Activated T-helper 1 cell treated with anti-CD3 and anti-CD28 coated beads, Interleukin-2, amount 50 U/mL, for 16 hours (primary cell): ENCODE measurements at places on chromosomes 7 and 10.

DNA sequence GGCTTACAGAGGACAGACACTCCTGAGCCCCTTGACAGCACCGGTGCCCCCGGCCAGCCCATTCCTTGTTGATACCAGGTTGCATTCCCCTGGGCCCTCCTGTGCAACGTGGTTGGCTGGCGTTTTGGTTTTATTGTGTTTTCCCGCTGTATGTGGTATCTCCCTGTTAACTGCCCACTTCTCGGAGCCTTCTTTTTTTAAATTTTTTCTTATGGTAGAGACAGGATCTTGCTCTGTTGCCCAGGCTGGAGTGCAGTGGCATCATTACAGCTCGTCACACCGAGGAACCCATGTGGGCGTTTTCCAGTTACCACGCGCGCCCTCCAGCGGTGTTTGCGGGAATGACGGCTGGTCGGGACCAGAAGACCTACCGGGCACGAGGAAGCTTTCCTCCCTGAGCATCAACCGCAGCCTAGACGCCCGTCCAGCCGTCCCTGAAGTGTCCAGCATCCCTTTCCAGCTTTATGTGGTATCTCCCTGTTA, 16.9 kb upstream of the ZFAND2A start:
- peak; percentile 62 for DNase-seq

DNA sequence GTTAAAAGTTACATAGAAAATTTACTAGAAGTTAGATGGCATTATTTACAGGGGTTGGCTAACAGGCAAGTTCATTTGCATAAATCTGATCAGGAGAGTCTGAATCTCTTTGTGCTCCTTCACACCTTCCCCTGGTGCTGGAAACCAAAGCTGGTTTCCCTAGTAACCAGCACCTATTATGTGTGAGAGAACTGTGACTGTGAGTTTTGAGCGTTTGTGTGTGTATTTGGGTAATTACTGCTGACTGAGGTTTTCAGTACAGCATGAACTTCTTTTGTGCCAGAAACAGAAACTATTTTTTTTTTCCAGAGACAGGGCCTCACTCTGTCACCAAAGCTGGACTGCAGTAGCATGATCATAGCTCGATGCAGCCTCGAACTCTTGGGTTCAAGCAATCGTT, 10.3 kb upstream of the IFIT1B start:
- no peak for DNase-seq

DNA sequence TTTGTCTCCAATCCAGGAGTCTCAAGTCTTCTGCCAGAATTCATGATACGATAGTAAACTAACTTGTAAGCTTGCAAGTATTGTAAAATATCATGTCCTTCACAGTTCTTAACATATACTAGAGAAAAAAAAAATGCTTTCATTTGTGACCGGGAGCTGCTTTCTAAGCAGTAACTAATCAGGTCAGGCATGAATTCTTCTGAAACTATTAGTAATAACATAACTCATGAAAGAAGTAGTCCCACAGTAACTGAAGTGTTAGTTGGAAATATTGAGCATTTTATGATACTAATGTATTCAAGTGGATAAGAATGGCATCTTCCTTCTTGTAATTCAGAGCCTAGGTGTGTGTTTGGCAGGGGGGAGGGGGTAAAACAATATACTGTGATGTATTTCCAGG, 665.6 kb downstream of the DNAJB9 start:
- DNase-seq, result no peak

GRCh38 chr7:106793015-106793975, 71.8 kb upstream of the PIK3CG start:
- no peak for DNase-seq

DNA sequence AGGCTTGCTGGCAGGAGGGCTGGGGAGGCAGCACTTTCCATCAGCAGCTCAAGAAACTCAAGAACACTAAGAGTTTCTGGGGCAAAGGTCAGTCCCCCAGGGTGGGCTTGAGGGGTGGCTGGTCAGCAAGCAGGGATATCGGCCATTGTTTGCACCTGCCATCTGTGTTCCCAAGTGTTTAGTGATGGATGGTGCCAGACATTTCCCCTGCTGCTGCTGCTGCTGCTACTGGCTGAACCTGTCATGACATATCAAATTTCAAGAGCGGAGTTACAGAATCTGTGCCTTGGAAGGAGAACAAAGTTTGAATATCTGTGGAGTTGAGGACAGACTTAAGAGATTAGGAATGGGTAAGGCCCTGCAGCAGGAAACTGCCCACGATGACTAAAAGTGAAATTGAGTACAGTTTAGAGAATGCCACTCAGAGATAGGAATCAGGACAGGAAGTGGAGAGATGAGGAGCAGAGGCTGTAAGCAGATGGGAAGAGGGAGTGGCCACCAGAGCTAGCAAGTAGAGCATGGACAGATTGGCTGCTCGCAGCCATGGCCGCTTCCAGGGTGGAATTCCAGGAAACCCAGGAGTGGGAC, 39.2 kb upstream of the PPP1R3C start:
- DNase-seq, result no peak

GRCh38 chr10:11881477-11882417, 58.6 kb downstream of the PROSER2 start:
- no peak for DNase-seq
